WTC11 (cell line): ENCODE measurements at places on chromosomes 12 and 14.

- no peak for DNase-seq
These were observed 192.7 kb downstream of the DPF3 start for GRCh38 chr14:72701237-72701565.

DNA sequence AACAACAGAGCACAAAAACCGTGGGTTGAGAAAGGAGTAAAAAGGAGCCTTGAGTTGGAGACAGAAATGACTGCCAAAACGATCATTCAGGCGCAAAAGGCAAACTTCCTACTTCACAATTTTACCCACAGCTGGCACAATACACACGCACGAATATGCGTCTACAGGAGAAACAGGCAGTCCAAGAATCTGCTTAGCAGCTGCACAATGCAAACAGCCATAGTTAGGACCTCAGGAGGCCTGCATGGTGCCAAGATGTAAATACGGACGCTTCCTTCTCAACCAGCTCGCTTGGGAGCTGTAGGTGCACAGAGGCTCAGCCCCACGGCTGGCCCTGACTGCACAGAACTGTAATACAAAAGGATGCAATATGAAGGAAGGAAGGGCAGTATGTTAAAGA, 250.1 kb upstream of the CAND1 start:
- no peak for DNase-seq

GRCh38 chr14:44767646-44768173, 194.0 kb downstream of the KLHL28 start:
- no peak for DNase-seq

- DNase-seq, result no peak
These were observed 513.0 kb downstream of the DIO2 start for GRCh38 chr14:79698298-79698711.

DNA sequence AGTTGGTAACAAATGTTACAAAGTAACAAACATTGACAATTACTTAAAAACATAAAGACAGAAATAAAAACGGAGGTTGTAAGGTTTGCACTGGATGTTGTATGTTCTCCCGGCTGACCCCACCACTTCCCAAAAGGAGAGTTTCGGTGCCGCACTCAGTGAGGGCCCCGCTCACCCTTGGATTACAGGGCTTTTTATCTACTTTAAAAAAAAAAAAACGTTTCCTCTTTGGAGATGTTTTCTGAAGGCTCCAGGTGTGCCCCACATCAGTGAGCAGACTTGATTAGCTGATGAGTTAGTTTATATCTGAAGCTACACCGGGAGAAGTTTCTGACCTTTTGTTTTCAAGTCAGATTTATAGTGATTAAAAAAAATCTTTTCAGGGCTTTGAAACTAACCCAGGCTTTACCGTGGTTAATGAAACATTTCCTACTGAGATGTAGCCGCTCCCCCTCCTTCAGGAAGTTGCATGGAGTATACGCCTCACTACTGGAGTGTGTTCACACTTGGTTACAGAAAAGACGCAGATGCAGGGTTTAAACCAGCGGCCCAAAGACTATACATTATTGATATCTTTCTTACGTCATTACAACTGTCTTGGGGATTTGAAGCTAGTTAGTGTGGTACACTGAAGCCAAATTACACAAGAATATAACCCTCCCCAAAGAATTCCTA, 38.0 kb upstream of the BCL7A start:
- DNase-seq, result no peak

- DNase-seq, result no peak
These were observed 1168.4 kb downstream of the TMEM121 start for GRCh38 chr14:106694638-106695393.

- no peak for DNase-seq
These were observed 151.5 kb downstream of the LRFN5 start for GRCh38 chr14:41758011-41758665.
